ENCODE measurements at places on chromosomes 4 and X.

DNA sequence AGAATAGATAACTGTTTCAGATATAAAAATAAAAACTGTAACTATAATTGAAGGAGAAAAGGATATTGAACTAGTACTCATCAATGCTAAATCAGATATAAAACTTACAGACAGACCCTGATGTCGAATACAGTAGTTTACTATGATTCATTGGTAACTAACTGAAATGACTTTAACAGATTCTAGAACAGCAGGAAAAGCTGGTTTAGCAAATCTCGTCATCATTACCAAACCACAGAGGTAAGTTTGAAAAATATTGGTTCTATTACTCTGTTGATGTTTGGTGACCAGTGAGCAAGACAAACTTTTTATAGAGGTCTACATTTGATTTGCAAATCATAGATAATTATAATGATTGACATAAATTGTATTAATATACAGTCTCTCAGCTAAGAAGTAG, 551.4 kb upstream of the ADGRL3 start:
- no peak for DNase-seq

DNA sequence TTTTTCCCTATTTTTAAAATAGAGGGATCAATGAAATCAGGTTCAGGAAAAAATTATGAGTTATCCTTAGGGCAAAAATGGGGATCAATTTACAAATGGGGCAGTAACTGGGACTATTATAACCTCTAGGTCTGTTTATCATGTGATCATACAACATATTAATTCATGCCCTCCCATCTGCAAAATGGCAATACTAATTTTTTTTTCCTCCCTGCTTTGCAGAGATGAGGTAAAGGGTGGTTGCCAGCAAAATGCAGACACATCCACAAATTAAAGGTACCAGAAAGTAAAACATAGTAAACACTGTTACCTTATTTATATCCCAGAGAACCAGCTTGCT, 467 bp downstream of the HSD17B11 start:
- DNase-seq: no peak

GRCh38 chr4:15089979-15090378, 87.7 kb downstream of the CPEB2 start:
- DNase-seq: no peak

GRCh38 chrX:18895189-18895951, 88.5 kb downstream of the PHKA2 start:
- DNase-seq: no peak

- peak; percentile 53 for DNase-seq
Observed at GRCh38 chr4:88320780-88321373, 36.5 kb upstream of the PPM1K start.

GRCh38 chrX:8233091-8233490, 62.0 kb upstream of the VCX2 start:
- no peak for DNase-seq

- no peak for DNase-seq
Observed at GRCh38 chr4:120277391-120277790, 210.7 kb upstream of the MAD2L1 start.

- DNase-seq: no peak
Observed at GRCh38 chr4:174365018-174365587, 81.4 kb downstream of the CEP44 start.

GRCh38 chrX:80285131-80285773, 135.0 kb upstream of the TENT5D start:
- no peak for DNase-seq

GRCh38 chr4:82579932-82580331, 18.1 kb upstream of the TMEM150C start:
- no peak for DNase-seq

DNA sequence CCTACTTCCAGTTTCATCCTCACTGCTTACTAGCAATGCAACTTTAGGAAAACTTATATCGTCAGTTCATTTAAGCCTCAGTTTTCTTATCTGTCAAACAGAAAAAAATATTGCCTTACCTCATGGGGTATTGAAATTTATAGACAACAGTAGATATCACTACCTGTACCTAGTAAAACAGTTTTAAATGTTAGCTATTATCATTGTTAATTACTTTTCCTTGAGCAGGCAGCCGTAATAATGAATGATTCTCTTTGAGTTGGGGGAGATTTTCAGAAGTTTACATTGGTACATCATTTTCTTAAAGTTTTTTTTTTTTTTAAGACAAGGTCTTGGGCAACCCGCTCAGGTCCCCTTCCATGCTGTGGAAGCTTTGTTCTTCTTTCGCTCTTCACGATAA, 71.7 kb upstream of the BMPR1B start:
- DNase-seq: no peak

- DNase-seq: no peak
Observed at GRCh38 chr4:35556387-35556786, 687.9 kb downstream of the ARAP2 start.

DNA sequence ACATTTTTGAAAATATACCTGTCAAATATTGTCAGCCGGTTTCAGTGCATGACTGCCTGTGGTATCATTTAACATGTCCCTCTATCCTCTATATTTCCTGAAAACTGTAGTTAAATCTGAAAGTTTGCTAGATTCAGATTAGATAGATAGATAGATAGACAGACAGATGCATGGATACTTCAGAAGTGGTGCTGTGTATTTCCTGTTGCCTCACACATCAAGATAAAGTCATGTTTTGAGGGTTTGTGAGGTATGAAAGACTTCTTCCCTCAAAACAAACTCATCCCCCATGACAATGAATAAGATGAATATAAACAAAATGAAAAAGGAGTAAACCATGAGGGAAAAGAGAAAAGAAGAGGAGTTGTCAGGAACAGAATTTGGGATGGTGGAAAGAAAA, 6.0 kb upstream of the BST1 start:
- no peak for DNase-seq

GRCh38 chr4:41155194-41155830, 59.0 kb downstream of the APBB2 start:
- DNase-seq: no peak

GRCh38 chrX:129316461-129316860, 206.8 kb downstream of the SMARCA1 start:
- no peak for DNase-seq

DNA sequence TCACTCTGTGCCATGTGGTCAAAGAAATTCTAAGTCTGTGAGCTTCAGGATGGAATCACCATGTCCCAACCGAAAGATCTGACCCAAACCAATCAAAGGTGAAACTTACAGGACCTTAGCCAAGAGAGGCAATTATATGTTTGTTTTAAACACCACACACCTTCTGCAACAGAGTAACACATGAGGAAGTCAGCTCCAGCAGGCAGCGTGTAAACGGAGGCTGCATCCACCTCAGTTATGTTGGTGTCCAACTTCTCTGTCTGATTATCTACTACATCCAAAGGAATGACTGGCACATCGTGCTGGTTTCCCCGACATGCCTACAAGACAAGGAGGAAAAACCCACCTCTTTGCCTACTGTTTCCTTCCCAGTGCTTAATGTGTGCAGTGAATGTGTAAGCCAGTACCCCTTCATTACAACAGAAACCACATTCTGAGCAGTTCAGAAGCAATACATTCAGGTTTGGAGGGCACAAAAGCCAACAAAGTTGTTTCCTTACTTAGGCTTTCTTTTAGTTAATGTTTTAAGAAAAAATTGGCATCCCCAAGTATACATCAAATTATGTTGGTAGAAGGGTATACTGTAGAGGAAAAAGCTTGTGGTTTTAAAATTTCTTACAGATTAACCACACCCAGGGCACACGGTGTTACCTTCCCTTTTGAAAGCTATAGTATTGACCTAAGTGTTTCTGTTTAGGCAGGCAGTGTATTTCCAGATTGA, 12.4 kb downstream of the CASP6 start:
- no peak for DNase-seq

DNA sequence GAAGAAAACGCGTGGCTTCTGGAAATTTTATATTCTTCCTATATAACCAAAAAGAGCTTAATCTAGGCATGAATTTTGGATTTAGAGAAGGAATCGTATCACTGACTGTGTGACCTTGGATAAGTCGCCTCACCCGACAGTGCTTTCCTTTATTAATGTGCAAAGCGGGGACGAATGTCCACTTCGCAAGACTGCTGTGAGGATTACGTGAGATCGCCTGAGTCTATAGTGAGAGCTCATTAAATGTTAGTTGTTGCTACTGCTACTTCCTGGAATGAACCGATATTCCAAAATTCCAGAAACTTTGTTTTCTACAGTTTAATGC, 448 bp upstream of the TBC1D8B start:
- DNase-seq: no peak

DNA sequence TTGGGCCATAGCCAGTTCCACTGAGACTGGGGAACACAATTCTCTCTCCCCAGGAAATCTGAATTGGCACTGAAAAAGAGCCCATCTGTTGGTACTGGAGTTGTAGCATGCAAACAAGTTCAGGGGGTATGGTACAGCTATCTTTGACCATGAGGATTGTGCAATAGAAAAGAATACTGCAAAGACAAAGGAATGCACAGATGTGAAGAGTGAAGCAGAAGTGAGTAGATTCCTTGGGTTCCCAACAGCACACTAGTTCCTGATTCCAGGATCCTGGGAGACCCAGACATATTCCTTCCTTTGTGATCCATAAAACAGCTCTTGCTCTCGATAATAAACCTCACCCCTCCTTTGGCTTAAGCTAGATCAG, 43.3 kb upstream of the CTAG2 start:
- DNase-seq: no peak

- no peak for DNase-seq
Observed at GRCh38 chr4:17595471-17596005, 18.5 kb downstream of the LAP3 start.

DNA sequence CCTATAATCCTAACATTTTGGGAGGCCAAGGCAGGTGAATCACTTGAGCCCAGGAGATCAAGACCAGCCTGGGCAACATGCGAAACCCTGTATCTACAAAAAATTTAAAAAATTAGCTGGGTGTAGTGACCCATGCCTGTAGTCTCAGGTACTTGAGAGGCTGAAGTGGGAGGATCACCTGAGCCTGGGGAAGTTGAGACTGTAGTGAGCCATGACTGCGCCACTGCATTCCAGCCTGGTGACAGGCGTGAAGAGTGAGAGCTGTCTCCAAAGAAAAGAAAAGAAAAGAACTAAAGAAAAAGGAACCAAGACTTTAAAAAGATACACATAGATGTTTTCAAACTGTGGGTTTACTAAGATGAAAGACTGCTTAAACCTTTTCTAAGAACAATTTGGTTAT, 129.0 kb downstream of the SPCS3 start:
- DNase-seq: no peak

DNA sequence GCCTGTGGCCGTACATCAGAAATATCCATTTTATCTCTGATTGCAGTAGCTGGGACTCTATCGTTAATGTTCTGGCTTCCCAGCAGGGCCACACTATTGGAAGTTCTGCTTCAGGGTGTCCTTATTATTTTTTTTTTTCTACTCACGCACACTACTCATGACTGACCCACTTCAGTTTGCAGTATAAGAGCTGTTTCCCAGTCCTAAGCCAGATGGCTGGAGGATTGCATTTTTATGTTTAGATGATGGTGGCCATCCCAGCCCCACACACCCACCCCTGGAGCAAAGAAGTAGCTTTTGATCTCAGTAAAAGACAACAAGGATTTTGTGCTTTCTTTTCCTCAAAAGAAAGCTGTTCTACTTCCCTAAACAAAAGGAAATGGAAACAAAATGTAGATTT, 557.0 kb upstream of the GALNTL6 start:
- DNase-seq: no peak

DNA sequence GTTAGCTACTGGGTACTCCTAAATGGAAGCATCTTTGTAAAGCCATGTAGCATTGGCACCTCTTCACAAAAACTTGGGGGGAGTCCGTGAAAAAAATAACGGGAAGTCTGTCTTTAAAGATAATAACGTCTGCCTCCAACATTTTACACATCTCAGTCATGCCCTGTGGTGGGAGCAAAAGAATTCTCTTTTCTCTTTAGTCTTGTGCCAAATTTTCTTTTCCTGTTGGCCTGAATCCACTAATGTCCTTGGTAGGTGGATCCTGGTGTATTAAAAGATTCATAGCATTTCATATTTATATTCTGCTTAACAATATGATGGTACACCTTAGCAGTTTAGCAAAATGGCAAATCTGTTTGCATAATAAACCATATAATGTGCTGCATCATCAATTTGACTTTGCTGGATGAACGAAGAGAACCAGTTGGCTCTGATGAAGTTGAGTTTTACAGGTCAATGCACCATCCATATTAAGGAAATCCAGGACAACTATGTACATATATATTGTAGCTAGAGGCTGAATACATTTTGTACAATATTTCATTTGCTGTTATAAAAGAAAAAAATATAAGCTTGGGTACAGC, 746.4 kb upstream of the MAGEB2 start:
- no peak for DNase-seq

DNA sequence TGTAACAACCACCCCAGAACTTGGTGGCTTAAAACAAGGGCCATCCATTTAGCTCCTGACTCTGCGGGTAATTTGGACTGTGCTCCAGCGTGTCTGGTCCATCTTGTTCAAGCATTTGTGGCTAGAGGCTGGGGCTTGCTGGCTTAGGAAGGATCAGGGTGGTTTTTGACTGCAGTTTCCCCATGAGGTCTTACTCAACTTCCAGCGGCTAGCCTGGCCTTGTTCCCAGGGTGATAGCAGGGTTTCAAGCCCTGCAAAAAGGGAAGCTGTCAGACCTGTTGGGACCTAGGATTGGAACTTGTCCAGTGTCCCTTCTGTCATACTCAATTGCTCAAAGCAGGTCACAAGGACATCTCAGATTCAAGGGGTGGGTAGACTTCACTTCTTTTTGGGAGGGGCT, 205.9 kb downstream of the STIM2 start:
- no peak for DNase-seq

DNA sequence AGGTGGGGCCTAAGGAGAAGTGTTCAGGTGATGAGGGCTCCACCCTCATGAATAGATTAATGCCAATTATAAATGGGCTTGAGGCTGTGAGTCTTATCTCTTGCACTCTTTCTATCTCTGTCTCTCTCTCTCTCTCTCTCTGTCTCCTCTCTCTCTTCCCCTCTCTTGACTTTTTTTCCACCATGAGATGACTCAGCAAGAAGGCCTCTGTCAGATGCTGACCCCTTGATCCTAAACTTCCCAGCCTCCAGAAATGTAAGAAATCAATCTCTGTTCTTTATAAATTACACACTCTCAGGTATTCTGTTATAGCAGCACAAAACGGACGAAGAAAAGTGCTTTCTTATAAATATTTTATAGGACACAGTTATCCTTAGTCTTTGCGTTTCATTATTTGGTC, 184.9 kb upstream of the PCDH7 start:
- DNase-seq: no peak

DNA sequence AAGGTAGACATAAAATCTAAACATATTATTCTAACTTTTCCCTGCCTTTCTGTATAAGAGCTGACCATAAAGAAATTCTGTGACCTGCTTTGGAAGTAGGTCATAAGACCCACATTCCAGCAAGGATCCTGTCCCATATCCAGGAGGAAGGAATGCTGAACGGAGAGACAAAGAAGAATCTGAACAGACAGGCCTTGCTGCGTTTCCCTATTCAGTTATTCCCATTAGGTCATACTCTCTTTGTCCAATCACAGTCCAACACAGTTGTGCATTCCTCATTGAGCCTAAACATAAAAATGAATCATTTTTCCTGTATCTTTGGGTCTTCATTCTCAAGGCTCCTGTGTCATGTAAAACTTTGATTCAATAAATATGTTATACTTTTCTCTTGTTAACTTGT, 287.6 kb upstream of the TAPT1 start:
- no peak for DNase-seq

All from activated T-cell treated with anti-CD3 and anti-CD28 coated beads, Interleukin-2, amount 50 U/mL, for 48 hours (primary cell).